ENCODE measurements at places on chromosomes 12 and 14. TPM values are rescaled to one million over a fixed set of nuclear protein-coding genes. Genes with fewer than 3 reads are reported as not detected.

The BEGAIN gene
- total RNA-seq: 11.0 TPM

DNA sequence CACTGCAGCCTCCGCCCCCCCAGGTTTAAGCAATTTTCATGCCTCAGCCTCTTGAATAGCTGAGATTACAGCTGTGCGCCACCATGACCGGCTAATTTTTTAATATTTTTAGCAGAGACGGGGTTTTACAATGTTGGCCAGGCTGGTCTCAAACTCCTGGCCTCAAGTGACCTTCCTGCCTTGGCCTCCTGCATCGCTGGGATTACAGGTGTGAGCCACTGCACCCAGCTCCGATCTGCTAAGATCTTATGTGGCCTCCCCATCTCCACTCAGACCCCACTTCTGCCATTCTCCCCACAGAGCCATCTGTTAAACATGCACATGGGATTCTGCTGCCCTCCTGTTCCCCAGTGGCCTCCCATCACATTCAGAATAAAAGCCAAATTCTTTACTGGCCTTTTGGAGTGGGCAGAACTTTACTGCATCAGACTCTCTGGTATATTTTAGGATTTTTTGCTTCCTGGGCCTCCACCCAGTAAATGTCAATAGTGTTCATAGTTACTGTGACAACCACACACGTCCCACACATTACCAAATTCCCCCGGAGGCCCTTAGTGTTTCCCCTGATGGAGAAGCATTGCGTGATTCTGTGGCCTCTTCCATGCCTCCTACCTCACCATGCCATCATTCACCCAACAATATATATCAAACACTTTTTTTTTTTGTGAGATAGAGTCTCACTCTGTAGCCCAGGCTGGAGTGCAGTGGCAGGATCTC lies 96.3 kb downstream of the PTPN11 start:
- no peak for DNase-seq

The TXNDC16 gene
- 18.7 TPM for total RNA-seq

The PTCSC3 gene
- total RNA-seq: not detected

The ASB2 gene
- total RNA-seq: 3.0 TPM

All from ovary (tissue), 10 donors.